ENCODE measurements at places on chromosomes 5 and 9.

DNA sequence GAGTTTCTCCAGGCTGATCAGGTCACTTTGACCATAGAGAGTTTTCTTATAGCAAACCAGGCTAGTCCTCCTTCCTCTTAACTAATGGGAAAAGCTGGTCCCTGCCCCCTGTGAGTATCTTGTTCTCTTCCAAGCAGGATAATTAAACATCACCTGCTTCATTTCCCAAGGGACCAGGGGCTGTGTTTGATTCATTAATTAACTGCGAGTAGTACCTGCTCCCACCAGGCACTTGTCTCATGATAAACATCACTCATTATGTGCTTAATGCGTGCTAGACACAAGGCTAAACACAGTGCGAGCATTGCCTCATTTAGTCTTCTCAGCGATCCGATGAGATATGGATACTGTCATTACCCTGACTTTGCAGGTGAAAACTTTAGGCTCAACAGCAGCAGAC, 1.7 kb upstream of the FAM163B start:
- no peak for DNase-seq

- DNase-seq = no peak
Observed at GRCh38 chr5:89572696-89573095, 689.7 kb upstream of the MEF2C start.

- DNase-seq = no peak
Observed at GRCh38 chr5:142248853-142249462, 75.9 kb downstream of the SPRY4 start.

- DNase-seq = no peak
Observed at GRCh38 chr9:137174722-137175293, 3.0 kb upstream of the TMEM210 start.

DNA sequence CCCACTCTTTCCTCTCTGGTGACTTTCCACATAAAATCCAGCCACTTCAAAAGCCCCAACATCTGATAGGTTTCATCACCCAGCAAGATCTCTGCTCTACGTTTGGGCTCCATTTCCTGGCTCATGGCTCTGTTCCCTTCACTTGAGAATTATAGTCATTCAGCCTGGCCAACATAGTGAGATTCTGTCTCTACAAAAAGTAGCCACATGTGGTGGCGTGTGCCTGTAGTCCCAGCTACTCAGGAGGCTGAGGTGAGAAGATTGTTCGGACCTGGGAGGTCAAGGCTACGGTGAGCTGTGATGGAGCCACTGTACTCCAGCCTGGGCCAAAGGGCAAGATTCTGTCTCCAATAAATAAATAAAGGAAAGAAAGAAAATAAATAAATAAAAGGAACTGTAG, 83.3 kb upstream of the IGFBPL1 start:
- DNase-seq = no peak

GRCh38 chr5:134642931-134643530, 5.6 kb upstream of the SEC24A start:
- no peak for DNase-seq

DNA sequence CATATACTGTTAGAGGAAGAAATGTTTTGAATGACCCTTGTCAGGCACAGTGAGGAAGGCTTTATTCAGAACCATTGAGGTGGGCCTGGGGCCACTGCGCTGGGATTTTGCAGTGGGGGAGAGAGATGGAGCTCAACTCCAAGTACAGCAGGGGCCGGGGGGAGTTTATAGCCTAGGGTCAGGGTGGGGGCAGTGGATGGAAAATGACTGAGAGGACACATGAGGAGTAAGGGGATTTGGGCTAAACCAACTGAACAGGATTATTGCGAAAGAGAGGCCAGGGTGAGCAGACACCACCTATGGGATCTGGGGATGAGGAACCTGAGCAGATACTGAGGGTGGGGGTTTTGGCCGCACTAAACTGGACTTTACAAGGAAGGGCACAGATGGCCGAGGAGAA, 6.3 kb downstream of the CEP72 start:
- DNase-seq = no peak

DNA sequence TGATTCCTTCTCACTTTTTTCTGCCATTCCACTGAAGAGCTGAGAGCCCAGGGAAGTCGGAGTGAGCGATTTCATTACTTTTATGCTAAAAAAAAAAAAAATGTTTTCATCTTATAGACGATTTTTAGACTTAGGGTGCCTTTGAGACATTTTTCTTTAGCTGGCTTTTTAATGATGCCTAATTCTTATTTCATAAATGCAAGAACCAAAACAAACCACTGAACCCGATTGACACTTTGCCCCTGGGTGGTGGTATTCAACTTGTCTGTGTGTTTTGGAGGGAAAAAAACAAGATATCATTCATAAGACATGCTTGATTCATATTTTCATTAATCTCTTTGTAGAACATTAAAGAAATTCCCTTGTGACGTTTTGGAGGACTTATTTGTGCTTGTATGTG, 2.4 kb downstream of the TLE4 start:
- DNase-seq = no peak

DNA sequence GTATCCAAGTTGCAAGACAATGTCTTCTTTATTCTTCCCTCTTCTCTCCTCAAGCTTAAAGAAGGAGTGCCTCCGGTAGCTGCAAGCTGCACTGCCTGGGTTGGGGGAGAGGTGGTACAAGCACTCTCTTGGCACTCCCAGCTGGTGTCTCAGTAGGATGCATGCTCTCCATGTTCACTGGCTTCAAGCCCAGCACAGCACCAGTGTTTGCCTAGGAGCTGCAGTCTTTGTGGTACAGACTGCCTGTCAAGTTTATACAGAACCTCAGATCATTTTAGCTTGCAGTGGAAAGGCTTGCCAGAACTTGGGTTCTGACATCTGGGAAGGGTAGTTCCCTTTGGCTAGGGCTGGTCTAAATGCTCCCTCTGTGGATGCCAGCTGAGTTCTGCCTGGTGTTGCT, 505.6 kb downstream of the MAN2A1 start:
- DNase-seq = no peak

DNA sequence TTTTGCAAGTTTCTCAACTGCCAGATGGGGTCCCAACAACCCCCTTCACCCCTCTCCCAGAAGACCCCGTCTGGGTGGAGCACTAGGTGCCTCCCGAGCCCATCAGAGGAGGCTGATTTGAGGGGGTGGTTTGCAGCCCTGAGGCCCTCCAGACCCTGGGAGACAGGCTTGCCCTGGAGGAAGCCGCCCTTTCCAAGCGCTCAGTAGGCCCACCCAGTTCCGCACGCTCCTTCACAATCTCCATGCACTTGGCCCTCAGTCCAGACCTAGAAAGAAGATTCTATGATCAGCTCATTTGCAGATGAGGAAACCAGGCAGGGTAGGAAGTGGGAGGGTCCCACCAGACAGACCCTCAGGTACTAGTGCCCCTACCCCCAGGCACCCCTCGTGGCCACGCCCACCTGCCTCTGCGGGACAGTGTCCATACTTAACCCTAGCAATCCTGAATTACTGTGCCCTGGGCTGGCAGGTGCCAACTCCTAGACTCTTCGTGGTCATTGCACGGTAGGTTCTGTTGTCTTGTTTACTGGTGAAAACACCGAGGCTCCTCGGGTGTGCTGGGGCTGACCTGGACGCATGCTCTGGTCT, 22.3 kb downstream of the OR2V1 start:
- DNase-seq = no peak

DNA sequence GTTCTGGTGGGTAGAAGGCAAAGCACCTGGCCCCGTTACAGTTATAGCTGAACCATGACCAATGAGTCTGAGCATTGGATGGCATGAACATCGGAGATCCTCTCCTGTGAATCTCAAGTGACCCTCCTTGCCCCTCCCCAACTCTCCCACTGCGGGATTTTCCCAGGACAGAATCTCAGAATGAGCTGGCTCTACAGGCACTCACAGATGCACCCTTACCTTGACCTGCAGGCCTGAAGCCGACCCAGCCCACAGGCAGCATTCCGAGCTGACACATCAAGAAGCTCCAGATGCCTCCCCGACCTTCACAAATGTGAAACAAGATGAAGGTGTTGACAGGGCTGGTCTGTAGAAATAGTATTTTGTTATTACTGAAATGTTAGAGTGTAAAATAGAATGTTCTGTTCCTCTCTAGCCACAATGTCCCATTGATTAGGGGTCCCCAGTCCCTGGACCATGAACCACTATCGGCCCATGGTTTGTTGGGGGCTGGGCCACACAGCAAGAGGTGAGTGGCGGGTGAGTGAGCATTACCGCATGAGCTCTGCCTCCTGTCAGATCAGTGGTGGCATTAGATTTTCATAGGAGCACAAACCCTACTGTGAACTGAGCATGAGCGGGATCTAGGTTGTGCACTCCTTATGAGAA, 263.4 kb downstream of the AUH start:
- no peak for DNase-seq

DNA sequence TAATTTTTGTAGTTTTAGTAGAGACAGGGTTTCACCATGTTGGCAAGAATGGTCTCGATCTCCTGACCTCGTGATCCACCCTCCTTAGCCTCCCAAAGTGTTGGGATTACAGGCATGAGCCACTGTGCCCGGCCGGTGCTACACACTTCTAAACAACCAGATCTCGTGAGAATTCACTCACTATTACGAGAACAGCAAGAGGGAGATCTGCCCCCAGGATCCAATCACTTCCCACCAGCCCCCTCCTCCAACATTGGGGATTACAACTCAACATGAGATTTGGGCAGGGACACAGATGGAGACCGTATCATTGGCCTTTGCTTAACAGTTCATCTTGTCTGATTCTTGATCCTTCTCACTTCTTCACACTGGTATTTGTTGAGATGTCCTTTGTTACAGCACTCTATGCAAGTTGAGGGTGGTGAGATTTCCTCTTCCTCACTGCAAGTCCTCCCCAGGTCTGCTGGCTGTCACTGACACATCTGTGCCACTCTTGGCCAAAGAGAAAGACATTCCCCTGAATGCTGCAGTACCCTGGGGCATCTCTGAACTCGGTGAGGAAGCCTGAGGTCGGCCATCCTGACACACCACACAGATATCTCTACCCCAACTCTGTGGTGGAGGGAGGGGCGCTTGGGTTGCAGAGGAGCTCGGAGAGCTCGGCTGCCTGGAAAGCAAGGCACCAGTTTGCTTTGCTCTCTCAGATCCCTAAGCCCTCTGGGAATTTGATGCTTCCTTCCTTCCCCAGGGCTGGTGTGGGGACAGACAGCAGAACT, 4.2 kb upstream of the SUB1 start:
- no peak for DNase-seq

- no peak for DNase-seq
Observed at GRCh38 chr9:104774831-104775573, 11.1 kb downstream of the NIPSNAP3B start.

GRCh38 chr9:137825324-137825989, 52.1 kb upstream of the CACNA1B start:
- no peak for DNase-seq

- no peak for DNase-seq
Observed at GRCh38 chr9:37944671-37945481, 40.9 kb upstream of the SLC25A51 start.

DNA sequence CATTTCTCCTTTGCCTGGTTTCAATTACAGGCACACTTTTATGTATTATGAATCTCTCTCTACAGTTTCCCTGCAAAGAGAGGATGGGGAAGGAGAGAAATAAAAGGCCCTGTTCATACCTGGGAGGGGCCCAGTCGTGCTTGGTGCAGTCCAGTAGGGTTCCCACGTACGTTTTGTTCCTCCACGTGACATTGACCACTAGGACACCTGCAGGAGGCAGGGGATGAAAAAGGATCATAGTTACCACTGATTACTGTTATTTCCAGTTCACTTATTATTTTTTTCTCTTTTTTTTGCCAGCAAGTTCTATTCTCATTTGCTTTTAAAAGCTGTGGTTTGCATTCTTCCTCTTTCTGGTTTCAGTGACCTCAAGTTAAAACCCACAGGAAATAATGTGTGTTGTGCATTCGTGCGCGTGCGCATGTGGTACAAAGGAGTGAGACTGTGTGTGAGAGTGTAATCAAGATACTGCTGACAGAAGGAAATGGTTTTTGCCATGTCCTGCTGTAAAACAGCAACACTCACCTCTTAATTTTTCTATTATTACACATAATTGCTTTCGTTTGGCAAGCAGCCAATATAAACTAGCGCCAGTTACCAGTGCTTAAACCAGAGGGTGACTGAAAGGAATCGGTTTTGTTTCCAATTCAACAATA, 96.8 kb downstream of the ZNF608 start:
- DNase-seq = no peak

Measured in RKO (cell line).